ENCODE measurements at places on chromosomes 12 and 14. TPM values are rescaled to one million over a fixed set of nuclear protein-coding genes. Genes with fewer than 3 reads are reported as not detected.

DNA sequence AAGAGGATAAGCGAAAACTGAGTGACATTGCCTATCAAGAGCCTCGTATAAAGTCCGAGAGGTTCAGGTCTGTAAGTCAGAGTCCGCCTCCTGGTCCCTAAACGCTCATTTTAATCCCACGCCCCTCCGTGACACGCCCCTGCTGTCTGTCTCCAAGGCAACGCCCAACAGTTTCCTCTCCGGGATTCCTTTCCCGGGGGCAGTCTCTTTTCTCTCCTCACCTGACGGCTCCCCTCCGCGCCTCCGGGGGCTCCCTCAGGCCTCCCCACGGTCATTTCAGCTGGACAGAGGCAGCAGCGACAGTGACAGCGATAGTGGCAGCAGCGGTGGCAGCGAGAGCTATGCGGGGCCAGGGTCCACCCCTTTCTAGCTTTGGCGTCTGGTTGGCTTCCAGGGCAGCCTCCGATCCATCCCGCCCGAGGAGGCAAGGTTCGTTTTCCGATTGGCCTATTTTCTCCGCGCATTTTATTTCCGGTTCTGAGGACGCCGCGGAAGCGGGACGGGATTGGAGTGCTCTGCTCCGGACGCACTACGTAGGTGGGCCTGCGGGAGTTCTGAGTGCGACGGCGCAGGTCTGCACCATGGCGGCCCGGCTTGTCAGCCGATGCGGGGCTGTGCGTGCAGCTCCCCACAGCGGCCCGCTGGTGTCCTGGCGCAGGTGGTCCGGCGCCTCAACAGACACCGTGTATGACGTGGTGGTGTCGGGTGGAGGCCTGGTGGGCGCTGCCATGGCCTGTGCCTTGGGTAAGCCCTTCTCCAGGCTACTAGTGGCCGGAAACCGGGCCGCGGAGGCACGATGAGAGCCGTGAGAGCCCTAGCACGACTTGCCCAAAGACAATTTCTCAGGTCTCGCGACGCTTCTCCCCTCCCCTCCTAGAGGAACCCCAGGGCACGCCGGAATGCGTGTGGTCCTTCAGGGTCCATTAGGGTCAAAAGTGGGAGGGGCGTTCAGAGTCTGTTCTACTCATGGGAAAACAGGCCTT, at the start of the genes COQ6 and FAM161B:
TSS of gene COQ6 (plus strand) at position 551 of the 983 bp plus-strand sequence. CDS start at position 582, 31 bp downstream.
TSS of gene FAM161B (minus strand) at position 343 of the 983 bp plus-strand sequence. CDS start at position 275, 68 bp downstream.
- peak within 1 kb of the TSS; percentile 95 for H3K4me3 ChIP-seq
- no peaks in the 10 kb centered on the region for H3K27me3 ChIP-seq
- H3K36me3 ChIP-seq, result peaks cover 7% of the 10 kb centered on the region
- peak within 1 kb of the TSS; percentile 88 for H3K27ac ChIP-seq
- peaks cover 4% of the 10 kb centered on the region for H3K4me1 ChIP-seq

DNA sequence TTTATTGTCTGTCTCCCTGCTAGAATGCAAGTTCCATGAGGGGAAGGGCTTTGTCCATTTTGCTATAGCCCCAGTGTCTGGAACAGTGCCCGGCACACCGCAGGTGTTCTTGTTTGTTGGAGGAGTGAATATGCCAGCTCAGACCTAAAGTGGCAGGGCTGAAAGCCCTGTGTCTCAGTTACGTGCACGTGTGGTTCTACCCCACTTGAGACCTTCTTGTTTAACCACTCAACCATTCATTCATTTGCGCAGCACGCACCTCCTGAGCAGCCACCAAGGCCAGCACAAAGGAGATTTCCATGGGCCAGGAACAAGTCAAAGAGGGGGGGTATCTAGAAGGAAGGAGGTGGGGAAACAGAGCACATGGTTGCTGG, 338.0 kb upstream of the FKBP4 start:
- H3K4me3 ChIP-seq, result no peak overlapping the region
- no peak for DNase-seq
- no peak overlapping the region for H3K27ac ChIP-seq
- H3K36me3 ChIP-seq, result no peaks in the 10 kb centered on the region
- H3K27me3 ChIP-seq, result no peaks in the 10 kb centered on the region

- no peak overlapping the region for H3K27ac ChIP-seq
- H3K4me1 ChIP-seq, result no peaks in the 10 kb centered on the region
- DNase-seq, result no peak
- peaks cover 7% of the 10 kb centered on the region for H3K27me3 ChIP-seq
Measured at GRCh38 chr12:257521-258321, 4.9 kb downstream of the SLC6A13 start.

- DNase-seq, result no peak
- no peaks in the 10 kb centered on the region for H3K4me1 ChIP-seq
- H3K36me3 ChIP-seq, result no peaks in the 10 kb centered on the region
- no peak overlapping the region for H3K4me3 ChIP-seq
- no peak overlapping the region for H3K27ac ChIP-seq
- no peaks in the 10 kb centered on the region for H3K27me3 ChIP-seq
Measured at GRCh38 chr12:56898938-56899337, 35.3 kb downstream of the SDR9C7 start.

GRCh38 chr14:69841656-69842055, 37.6 kb upstream of the SMOC1 start:
- no peak for DNase-seq
- no peak overlapping the region for H3K4me3 ChIP-seq
- H3K27me3 ChIP-seq, result peaks cover 3% of the 10 kb centered on the region

DNA sequence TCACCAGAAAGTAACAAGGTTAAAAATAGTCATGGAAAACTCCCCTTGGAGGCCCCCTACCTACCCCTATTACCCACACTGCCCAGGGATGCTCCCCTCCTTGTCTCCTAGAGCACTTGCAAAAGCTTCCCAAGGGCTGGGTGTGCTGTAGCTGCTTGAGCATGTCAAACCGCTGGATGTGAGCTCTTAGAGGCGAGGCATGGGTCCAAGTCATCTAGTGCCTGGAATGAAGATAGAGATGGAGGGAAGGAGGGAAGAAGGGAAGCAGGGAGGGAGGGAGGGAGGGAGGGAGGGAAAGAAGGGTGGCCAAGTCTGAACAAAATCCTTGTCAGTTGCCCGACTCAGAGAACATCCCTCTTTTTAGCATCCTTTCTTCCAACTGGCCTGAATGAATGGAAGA, 43.1 kb downstream of the LTBP2 start:
- DNase-seq, result no peak
- no peaks in the 10 kb centered on the region for H3K27me3 ChIP-seq
- no peak overlapping the region for H3K4me3 ChIP-seq
- peaks cover 54% of the 10 kb centered on the region for H3K4me1 ChIP-seq

- H3K27ac ChIP-seq, result no peak overlapping the region
- no peaks in the 10 kb centered on the region for H3K27me3 ChIP-seq
- peaks cover 3% of the 10 kb centered on the region for H3K4me1 ChIP-seq
- no peak for DNase-seq
Measured at GRCh38 chr12:66965621-66966020, 286.7 kb upstream of the GRIP1 start.

Gene NINJ2
- total RNA-seq, result not detected

Gene ACRBP
- total RNA-seq, result 0.60 TPM

GRCh38 chr12:121778567-121779421, 14.7 kb downstream of the RHOF start:
- no peaks in the 10 kb centered on the region for H3K27me3 ChIP-seq
- H3K4me1 ChIP-seq, result peaks cover 16% of the 10 kb centered on the region

DNA sequence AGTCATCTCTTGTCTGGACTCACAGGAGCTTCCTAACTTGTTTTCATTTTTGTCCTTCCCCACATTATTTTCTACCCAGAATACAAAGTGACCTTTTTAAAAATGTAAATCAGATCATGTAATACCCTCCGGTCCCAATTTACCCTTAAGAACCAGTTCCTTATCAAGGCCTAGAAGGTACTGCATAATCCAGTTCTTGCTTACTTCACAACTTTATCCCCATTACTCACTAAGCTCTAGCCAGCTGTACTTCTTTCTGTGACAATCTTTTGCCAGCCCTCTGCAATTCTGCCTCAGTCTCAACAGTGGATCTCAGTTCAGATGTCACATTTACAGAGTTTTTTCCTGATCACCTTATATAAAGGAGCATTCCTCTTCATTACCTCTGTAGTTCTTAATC, 11.6 kb downstream of the RAP1B start:
- H3K4me3 ChIP-seq, result no peak overlapping the region
- H3K36me3 ChIP-seq, result peaks cover 4% of the 10 kb centered on the region
- no peak overlapping the region for H3K27ac ChIP-seq
- H3K4me1 ChIP-seq, result peaks cover 11% of the 10 kb centered on the region
- no peaks in the 10 kb centered on the region for H3K27me3 ChIP-seq
- no peak for DNase-seq

GRCh38 chr12:62578726-62579125, 112.1 kb downstream of the MON2 start:
- peaks cover 8% of the 10 kb centered on the region for H3K36me3 ChIP-seq
- H3K4me3 ChIP-seq, result no peak overlapping the region
- H3K27ac ChIP-seq, result no peak overlapping the region
- no peak for DNase-seq

DNA sequence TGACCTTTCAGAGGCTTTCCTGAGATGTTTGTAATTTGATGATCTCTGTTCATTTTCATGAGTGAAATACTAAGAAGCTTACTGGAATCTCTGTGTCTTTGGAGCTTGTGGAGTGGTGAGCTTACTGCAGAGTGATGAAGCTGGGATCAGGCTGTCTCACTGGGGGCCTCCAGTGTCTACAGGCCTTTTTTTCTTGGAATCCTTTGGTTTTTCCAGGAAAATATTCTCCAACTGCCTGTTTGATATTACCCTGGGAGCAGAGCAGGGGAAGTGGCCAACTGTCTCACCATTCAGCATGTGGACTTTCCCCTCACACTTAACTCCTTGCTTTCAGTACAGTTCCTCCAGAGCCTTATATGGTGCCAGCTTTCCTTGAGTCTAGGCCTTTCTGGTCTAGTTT, 62.0 kb upstream of the KCNA1 start:
- no peak overlapping the region for H3K27ac ChIP-seq
- H3K4me1 ChIP-seq, result no peaks in the 10 kb centered on the region
- no peaks in the 10 kb centered on the region for H3K36me3 ChIP-seq
- no peak overlapping the region for H3K4me3 ChIP-seq
- H3K27me3 ChIP-seq, result no peaks in the 10 kb centered on the region
- no peak for DNase-seq

- no peaks in the 10 kb centered on the region for H3K27me3 ChIP-seq
- DNase-seq, result no peak
- H3K27ac ChIP-seq, result no peak overlapping the region
- H3K4me1 ChIP-seq, result no peaks in the 10 kb centered on the region
- no peak overlapping the region for H3K4me3 ChIP-seq
- H3K36me3 ChIP-seq, result no peaks in the 10 kb centered on the region
Measured at GRCh38 chr12:28800129-28800528, 348.9 kb upstream of the FAR2 start.

DNA sequence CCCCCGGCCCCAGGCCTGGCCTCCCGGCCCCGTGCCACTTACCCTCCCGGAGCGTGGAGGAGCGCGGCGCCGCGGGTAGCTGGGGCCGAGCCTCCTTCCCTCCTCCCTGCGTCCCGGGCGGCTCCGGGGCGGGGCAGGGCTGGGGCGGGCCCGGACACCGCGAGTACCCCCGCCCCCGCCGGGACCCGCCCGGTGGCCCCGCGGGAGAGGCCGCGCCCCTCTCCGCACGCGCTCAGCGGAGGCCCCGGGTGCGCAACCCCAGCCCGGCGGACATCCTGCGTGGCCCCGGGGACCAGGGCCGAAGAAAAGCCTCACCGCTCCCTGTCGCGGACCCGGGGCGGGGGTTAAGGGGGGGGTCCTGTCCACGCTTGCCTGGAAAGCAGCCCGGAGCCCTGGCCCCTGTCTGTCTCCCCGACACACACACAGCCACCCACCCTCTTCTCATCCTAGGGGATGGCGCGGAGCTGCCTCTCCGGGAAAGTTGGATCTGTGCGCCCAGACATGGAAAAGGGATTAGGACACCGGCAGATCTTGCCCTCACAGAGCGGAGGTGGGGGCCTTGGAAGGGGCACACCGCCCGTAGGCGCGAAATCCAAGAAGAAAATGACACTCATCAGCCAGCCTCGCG, at the start of gene SYNE3:
TSS of gene SYNE3 (minus strand) at position 97 of the 628 bp plus-strand sequence. CDS start 40,829 bp downstream, outside the sequence.
- no peaks in the 10 kb centered on the region for H3K36me3 ChIP-seq
- no peak for DNase-seq
- no peaks in the 10 kb centered on the region for H3K27me3 ChIP-seq
- peaks cover 49% of the 10 kb centered on the region for H3K4me1 ChIP-seq
- H3K27ac ChIP-seq, result no peak within 1 kb of the TSS
- peak within 1 kb of the TSS; percentile 60 for H3K4me3 ChIP-seq

Gene CLEC2B
- total RNA-seq, result not detected

- no peaks in the 10 kb centered on the region for H3K36me3 ChIP-seq
- H3K4me3 ChIP-seq, result no peak overlapping the region
- H3K27me3 ChIP-seq, result no peaks in the 10 kb centered on the region
- peak; percentile 54 for DNase-seq
- H3K27ac ChIP-seq, result peak overlapping the region; percentile 14
Measured at GRCh38 chr12:111396726-111397445, 8.8 kb upstream of the SH2B3 start.

DNA sequence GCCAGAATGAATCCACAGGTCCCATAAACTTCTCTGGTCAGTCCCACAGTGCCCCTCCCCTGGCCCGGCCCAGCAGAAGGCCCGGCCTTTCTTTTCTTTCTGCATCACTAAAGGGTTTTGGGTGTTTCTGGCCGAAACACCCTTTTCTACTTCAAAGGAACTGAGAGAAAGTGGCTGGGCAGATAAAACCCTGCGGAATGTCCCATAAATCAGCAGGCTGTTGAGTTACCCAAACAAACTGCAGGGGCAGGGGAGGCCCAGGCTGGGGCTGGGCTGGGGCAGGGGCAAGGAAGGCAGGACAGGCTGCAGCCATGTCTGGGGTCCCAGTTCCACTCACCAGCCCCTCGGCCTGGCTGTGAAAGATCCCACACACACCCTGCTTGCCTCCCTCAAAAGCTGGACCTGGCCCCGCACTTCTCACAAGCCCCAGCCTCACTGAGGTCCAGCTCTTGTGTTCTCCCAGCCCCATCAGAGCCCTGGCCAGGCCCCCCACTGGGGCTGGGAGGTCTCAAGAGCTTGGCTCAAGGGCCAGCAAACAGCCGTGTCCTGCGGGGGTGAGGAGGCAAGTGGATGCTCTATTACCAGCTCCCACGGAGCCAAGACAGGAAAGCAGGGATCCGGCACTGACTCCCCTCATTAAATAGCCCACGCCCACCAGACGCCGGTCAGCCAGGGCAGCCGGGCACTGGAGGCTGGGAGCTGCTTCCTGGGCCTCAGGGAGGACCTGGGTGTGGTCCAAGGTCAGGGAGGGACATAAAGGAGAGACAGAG, 41.9 kb downstream of the CCNK start:
- H3K4me3 ChIP-seq, result no peak overlapping the region
- no peaks in the 10 kb centered on the region for H3K27me3 ChIP-seq
- DNase-seq, result peak; percentile 36
- H3K4me1 ChIP-seq, result peaks cover 32% of the 10 kb centered on the region
- no peaks in the 10 kb centered on the region for H3K36me3 ChIP-seq
- H3K27ac ChIP-seq, result peak overlapping the region; percentile 40

DNA sequence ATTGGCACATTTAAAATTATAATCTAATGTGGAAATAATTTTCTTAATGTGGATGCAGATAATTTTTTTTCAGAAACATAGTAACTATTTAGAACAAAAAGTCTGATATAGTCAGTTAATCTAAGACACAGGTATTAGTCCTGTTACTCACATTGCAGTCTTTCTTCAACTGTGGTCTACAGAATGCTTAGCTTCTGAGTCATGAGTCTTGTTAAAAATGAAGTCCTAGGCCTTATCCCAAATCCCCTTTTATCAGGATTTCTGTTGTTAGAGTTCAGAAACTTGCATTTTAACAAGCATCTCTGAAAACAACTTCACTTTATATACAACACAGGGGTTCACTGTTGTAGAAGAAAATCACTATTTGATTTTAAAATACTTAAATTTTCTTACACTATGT, 112.2 kb downstream of the SLC16A7 start:
- no peak overlapping the region for H3K27ac ChIP-seq
- H3K36me3 ChIP-seq, result no peaks in the 10 kb centered on the region
- H3K4me3 ChIP-seq, result no peak overlapping the region

Gene CLECL1
- not detected for total RNA-seq

Gene THTPA
- total RNA-seq, result 8.1 TPM
